ENCODE measurements at places on chromosomes 1 and 21. TPM values are rescaled to one million over a fixed set of nuclear protein-coding genes. Genes with fewer than 3 reads are reported as not detected.

Gene ZNF648
- not detected for total RNA-seq

Gene PTGS2
- total RNA-seq: 6.2 TPM

Gene RHCE
- total RNA-seq: 1.1 TPM

Gene SMCP
- not detected for total RNA-seq

Gene C1QB
- total RNA-seq: not detected

Gene CHI3L2
- total RNA-seq: 86.1 TPM

Gene NPR1
- total RNA-seq: 17.4 TPM

All from cardiac ventricle fibroblast (primary cell).